ENCODE measurements at places on chromosomes 6 and 20.
A peak's percentile ranks its signal among the peaks of the same experiment; 100 is the strongest.

GRCh38 chr6:164887660-164888059 is 421.7 kb downstream of the C6orf118 start:
- no peaks in the 10 kb centered on the region for H3K4me1 ChIP-seq
- H3K27me3 ChIP-seq = no peaks in the 10 kb centered on the region
- H3K36me3 ChIP-seq = no peaks in the 10 kb centered on the region

- DNase-seq = peak; percentile 39
- H3K27me3 ChIP-seq = no peaks in the 10 kb centered on the region
- peaks cover 11% of the 10 kb centered on the region for H3K4me1 ChIP-seq
These were observed at the start of gene GMPR for GRCh38 chr6:16238057-16238962. GMPR (plus strand) TSS chr6:16238587; CDS start chr6:16238694, 107 bp downstream.

GRCh38 chr6:116385921-116386320 is 15.2 kb downstream of the DSE start:
- H3K27ac ChIP-seq = no peak overlapping the region
- peak; percentile 33 for DNase-seq
- H3K36me3 ChIP-seq = no peaks in the 10 kb centered on the region

GRCh38 chr6:81562169-81562568 is 190.3 kb downstream of the TENT5A start:
- no peaks in the 10 kb centered on the region for H3K36me3 ChIP-seq
- no peaks in the 10 kb centered on the region for H3K4me1 ChIP-seq
- no peaks in the 10 kb centered on the region for H3K27me3 ChIP-seq
- no peak overlapping the region for H3K4me3 ChIP-seq
- DNase-seq = peak; percentile 89

DNA sequence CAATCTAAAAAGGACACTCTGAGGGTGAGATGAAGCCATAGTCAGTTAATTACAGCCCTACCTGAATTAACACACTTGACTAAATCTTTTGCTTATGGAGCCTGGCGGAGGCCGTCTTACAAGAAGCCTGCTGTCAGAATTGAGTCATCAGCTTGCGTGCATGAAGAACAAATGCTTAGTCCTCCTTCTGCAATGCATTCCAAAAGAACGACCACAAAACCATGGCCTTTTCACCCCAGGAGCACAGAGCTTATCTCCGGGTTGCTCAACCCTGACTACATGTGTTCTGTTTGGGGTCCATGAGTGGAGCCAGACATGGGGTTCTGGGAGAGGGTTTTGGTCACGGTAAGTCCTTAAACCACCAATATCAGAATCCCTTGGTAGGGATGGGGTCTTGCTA is 318.1 kb downstream of the CLIC5 start:
- DNase-seq = peak; percentile 99
- no peaks in the 10 kb centered on the region for H3K36me3 ChIP-seq
- peaks cover 13% of the 10 kb centered on the region for H3K4me1 ChIP-seq
